ENCODE measurements at places on chromosomes 5 and 9.

DNA sequence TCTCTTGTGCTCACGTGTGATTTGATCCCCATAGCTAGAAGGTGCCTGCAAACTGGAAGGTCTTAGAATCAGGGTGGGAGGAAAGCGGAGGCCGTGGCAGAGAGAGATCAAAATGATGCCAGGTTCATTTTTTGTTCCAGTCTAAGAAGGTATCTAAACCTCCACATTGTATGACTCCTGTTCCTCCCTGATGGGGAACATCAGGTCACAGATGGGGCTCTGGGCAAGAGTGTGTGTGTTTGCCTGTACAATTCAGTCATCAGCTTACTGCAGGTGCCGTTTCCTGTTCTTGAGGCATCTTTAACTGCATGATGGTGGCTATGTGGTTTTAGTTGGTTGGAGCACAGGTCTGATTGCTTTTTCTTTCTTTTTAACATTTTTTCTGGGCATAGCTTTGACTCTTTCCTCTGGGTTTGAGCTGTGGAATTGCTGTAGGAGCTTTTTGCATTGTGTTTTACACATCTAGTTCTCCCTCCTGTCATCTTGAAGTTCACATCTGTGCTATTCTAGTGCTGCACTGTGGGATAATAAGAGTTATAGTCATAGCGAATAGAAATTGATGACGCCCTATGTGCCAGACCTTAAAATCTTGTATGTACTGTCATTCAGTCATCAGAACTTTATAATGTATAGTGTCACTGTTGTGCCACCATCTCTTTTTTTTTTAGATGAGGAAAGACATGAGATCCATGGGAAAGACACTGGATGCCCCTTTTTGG, 30.8 kb downstream of the ARHGAP26 start:
- DNase-seq = no peak

- no peak for DNase-seq
These were observed 119.6 kb downstream of the EFNA5 start for GRCh38 chr5:107551088-107551487.

- DNase-seq = no peak
These were observed 33.7 kb downstream of the NACC2 start for GRCh38 chr9:136061405-136061804.

GRCh38 chr9:134758949-134759607, 117.5 kb downstream of the COL5A1 start:
- no peak for DNase-seq

- no peak for DNase-seq
These were observed 8.4 kb downstream of the UBTD2 start for GRCh38 chr5:172274951-172275753.

DNA sequence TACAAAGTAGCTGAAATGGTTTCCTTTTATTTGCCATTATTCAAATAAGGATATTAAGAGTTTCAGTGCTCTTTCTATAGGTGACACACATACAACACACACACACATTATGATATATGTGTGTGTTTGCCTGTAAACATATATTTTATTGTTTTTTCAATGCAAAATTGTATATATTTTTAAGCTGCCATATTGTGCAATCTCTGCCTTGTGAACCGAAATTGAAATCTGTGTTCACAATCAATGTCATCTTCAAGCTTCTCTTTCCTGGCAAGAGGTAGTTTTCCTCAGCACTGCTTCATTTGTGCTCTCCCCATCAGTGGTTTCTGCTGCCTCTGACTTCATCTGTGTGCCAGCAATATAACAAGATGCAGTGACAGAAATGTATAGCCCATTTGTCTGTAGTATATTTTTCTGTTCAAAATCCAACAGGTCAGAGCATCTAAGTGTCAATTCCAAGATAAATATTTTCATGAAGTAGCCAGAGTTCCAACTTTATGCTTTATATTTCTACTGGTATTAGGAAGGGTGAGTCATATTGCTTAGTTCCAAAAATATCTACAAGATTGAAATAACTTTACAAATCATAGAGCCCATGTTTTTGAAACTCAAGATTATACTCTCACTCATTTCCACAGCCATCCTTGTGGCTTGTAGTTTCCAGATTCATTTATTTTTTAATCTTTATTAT, 1704.8 kb upstream of the CDH9 start:
- peak; percentile 1 for DNase-seq

DNA sequence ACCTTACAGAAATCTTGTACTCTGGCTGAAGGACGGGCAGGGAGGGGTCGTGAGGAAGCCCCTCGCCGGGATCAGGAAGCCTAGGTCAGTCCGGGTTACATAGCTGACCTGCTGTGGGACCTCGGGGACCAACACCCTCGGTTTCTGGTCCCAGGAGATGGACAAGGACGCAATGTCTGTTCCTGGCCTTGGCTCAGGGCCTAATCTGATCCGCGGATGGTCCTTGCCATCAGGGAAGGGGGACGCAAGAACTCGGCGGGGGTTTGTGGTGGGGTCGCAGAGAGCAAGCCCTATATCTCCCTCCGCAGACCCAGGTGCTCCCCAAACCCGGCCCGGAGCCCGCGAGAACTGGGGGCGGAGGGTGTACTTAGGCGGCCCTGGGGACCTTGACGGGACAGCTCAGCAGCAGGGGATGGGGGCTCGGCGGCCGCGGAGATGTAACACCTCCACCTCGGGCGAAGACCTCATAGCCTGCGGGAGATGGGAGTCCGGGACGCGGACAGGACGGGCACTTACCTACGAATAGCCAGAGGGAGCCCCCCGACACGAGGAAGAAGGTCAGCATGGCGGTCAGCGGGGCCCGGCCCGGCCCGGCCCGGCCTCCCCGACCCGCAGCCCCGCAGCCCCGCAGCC, 353 bp downstream of the ACSL6 start:
- DNase-seq = no peak

GRCh38 chr9:120698766-120699165, 15.5 kb downstream of the MEGF9 start:
- DNase-seq = no peak

Measured in amniotic stem cell (primary cell).